ENCODE measurements at places on chromosomes 5 and 9.

- H3K27ac ChIP-seq, result no peak overlapping the region
- DNase-seq, result no peak
- peaks cover 20% of the 10 kb centered on the region for H3K4me1 ChIP-seq
- H3K27me3 ChIP-seq, result peaks cover 1% of the 10 kb centered on the region
Measured at GRCh38 chr9:37989701-37990100, 79.3 kb downstream of the SHB start.

DNA sequence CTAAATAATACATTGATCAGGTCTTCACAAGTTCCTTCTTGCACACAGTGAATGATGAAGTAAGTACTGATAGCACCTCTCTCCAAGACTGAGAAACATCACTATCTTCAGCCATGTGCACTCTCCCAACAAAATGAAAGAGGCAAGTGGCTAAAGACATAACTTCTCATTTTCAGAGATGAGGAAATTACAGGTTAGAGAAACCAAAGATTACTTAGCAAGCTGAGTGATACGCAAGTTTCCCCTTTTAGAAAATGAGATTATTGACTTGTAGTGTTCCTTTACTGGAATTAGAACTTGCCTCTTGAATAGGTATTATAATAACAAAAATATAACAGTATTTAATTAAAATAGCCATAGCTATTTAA, 21.6 kb downstream of the CEMIP2 start:
- no peaks in the 10 kb centered on the region for H3K27me3 ChIP-seq
- H3K4me3 ChIP-seq, result no peak overlapping the region
- H3K4me1 ChIP-seq, result peaks cover 19% of the 10 kb centered on the region
- H3K36me3 ChIP-seq, result peaks cover 74% of the 10 kb centered on the region

DNA sequence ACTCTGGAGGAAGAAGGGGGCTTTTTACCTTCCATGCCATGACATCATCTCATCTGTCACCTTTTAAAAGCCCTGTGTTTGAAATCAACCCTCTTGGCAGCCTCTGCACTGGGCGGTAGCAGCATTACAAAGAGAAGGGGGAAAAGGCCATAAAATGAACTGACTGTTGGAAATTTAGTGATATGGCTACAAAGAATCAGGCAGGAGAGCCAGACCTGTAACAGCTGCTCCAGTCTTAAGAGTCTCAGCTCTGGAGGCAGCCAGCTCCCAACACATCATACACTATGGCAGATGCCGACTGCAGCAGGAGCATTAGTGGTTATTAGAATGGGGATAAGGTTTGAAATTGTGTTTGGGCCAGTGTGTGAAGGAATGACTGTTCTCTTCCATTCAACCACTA, 257.5 kb downstream of the DMAC1 start:
- H3K27me3 ChIP-seq, result peaks cover 25% of the 10 kb centered on the region
- H3K4me1 ChIP-seq, result no peaks in the 10 kb centered on the region
- DNase-seq, result no peak
- no peak overlapping the region for H3K4me3 ChIP-seq
- no peak overlapping the region for H3K27ac ChIP-seq

DNA sequence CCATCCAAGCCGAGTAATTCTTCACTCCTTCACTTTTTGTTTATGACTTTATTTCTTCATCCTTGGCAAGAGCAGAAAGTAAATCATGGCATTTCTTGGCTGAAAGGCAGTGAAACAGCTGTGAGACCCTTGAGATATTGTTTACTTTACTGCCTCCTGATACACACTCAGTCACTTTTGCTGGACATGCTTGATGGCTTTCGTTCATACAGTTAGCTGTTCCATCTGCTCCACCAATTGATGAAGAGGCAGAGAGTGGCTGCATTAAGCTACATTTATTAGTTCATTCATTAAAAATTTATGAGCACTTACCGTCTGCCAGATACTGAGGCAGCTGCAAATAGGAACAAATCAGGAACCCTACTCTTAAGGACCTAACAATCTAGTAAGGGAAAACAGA, 184.4 kb upstream of the OR13F1 start:
- H3K27me3 ChIP-seq, result no peaks in the 10 kb centered on the region
- H3K4me3 ChIP-seq, result no peak overlapping the region
- H3K4me1 ChIP-seq, result no peaks in the 10 kb centered on the region
- no peak overlapping the region for H3K27ac ChIP-seq
- no peak for DNase-seq

DNA sequence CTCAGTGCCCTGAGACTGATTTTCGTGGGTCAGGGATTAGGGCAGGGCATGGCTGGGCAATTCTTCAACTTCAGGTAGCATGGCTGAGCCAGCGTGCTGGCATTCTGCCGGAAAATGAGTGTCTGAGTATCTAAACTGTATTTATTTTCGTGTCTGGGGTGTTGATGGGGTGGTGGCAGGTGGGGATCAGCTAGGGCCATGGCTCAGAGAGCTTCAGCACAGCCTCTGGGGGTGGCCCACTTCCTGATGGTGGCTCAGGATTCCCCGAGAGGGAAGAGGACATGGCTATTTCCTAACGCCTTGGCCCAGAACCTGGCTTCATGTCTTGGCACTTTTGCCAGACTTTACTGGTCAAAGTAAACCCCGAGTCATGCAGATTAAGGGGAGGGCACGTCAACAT, 260.5 kb downstream of the GADD45G start:
- no peak overlapping the region for H3K27ac ChIP-seq
- no peaks in the 10 kb centered on the region for H3K4me1 ChIP-seq
- H3K27me3 ChIP-seq, result peaks cover 18% of the 10 kb centered on the region
- H3K4me3 ChIP-seq, result no peak overlapping the region
- DNase-seq, result no peak

GRCh38 chr9:116181853-116182610, 28.4 kb downstream of the PAPPA start:
- no peaks in the 10 kb centered on the region for H3K4me1 ChIP-seq
- H3K36me3 ChIP-seq, result no peaks in the 10 kb centered on the region
- H3K4me3 ChIP-seq, result no peak overlapping the region
- H3K27me3 ChIP-seq, result no peaks in the 10 kb centered on the region
- no peak for DNase-seq

DNA sequence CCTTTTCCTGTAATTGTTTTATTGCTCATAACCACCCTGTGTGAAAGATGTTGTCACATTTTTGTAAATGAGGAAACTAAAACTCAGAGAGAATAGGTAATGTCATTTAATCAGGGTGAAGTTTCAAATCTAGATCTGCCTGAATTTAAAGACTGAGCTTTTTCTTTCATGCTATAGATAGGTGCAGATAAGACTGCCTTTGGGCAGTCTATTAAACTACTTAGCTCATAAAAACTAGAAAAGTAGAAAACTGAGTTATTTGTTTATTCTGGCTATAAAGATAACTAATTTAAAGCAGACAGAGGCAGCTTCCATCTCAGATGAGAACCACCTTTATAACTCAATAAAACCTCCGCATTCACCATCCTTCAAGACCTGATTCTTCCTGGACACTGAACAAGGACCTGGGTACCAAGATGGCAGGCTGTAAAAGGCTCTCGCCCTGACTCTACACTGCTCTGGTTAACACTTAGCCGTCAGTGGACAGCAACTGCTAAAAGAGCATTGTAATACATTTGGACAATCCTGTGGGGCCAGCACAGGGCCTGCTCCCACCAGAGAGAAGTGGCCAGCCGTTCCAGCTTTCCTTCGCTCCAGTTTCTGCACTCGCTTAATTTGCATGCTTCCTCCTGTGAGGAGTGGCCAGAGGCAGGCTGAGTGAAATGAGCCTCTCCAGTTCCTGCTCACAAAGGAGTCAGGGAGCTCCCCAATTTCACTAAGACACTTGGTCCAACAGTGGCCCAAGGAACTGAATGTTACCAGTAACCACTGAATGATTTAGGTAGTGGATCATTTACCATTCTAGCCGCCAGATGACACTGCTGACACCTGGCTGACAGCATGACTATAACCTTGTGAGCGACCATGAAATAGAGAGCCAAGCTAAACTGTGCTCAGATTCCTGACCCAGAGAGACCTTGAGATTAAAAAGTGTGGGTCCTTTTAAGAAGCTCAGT, 566.4 kb downstream of the EFNA5 start:
- H3K27ac ChIP-seq, result no peak overlapping the region
- H3K4me3 ChIP-seq, result no peak overlapping the region
- no peak for DNase-seq

GRCh38 chr5:139113892-139114291, 84.3 kb downstream of the SIL1 start:
- no peak overlapping the region for H3K27ac ChIP-seq
- H3K4me3 ChIP-seq, result no peak overlapping the region
- peaks cover 4% of the 10 kb centered on the region for H3K36me3 ChIP-seq
- H3K27me3 ChIP-seq, result no peaks in the 10 kb centered on the region

GRCh38 chr5:123756816-123757215, 244.8 kb downstream of the CSNK1G3 start:
- no peak overlapping the region for H3K4me3 ChIP-seq
- no peaks in the 10 kb centered on the region for H3K27me3 ChIP-seq
- DNase-seq, result no peak
- H3K4me1 ChIP-seq, result no peaks in the 10 kb centered on the region
- no peak overlapping the region for H3K27ac ChIP-seq
- H3K36me3 ChIP-seq, result no peaks in the 10 kb centered on the region

DNA sequence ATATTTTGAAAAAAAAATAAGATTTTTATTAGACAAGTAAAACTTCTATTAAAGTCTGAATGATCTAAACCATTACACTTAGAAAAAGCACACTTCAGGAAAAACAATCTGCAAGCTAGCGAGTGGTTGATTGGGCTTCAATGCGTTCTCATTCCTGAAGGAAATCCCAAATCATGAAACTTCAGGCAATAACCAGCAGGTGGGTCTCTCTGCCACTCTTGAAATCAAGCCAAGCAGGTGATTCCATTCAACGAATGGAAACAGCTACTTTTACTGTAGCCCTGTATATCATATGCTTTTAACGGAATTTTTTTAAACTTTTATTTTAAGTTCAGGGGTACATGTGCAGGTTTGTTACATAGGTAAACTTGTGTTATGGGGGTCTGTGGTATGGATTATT, 234.5 kb upstream of the TRPM3 start:
- no peak overlapping the region for H3K27ac ChIP-seq
- H3K4me1 ChIP-seq, result no peaks in the 10 kb centered on the region
- no peak overlapping the region for H3K4me3 ChIP-seq
- DNase-seq, result no peak
- H3K27me3 ChIP-seq, result no peaks in the 10 kb centered on the region

DNA sequence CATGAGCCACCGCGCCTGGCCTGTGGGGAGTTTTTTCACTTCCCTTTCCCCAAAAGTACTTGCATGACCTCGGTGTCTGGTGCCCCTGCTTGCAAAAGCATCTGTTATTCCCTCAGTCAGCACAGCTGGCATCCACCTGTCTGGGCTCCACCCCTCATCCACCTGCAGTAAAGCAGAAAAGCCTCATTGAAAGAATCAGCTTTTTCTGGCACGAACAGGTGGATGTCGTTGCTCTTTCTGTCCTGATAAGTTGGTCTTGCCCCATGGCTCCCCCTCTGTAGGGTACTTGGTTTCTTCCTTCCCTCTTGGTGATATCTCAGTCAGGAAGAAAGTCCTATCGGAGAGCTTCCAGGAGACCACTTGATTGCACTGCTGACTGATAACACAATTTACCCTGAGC, 37.4 kb downstream of the WWC1 start:
- H3K36me3 ChIP-seq, result no peaks in the 10 kb centered on the region
- H3K27me3 ChIP-seq, result peaks cover 10% of the 10 kb centered on the region
- H3K4me3 ChIP-seq, result no peak overlapping the region

GRCh38 chr5:108093186-108093585, 288.7 kb downstream of the FBXL17 start:
- no peaks in the 10 kb centered on the region for H3K27me3 ChIP-seq
- no peak overlapping the region for H3K27ac ChIP-seq
- DNase-seq, result no peak
- H3K4me1 ChIP-seq, result no peaks in the 10 kb centered on the region

GRCh38 chr5:96664669-96665068, 2.5 kb downstream of the CAST start:
- H3K36me3 ChIP-seq, result peaks cover 21% of the 10 kb centered on the region
- no peak overlapping the region for H3K4me3 ChIP-seq
- no peak for DNase-seq
- peaks cover 7% of the 10 kb centered on the region for H3K27me3 ChIP-seq
- peaks cover 46% of the 10 kb centered on the region for H3K4me1 ChIP-seq

DNA sequence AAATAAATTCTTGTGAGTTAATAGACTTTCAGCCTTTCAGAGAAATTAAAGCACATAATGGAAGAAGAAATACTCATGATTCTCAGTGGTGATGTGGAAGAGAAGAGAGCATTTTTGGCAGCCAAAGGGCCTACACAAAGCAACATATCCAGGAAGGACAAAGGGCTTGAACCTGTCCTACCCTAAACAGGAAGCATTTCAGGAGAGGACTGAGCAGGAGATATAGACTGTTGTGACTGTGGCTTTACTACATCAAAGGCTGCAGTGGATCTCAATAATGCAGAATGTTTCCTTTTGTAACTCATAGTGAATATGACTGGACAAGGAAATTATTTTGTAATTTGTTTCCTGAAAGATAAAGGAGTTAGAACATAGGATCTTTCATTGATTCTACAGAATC, 1.3 kb upstream of the PARP8 start:
- H3K36me3 ChIP-seq, result peaks cover 22% of the 10 kb centered on the region
- H3K4me3 ChIP-seq, result peak overlapping the region; percentile 97
- H3K4me1 ChIP-seq, result peaks cover 30% of the 10 kb centered on the region
- H3K27ac ChIP-seq, result peak overlapping the region; percentile 97

DNA sequence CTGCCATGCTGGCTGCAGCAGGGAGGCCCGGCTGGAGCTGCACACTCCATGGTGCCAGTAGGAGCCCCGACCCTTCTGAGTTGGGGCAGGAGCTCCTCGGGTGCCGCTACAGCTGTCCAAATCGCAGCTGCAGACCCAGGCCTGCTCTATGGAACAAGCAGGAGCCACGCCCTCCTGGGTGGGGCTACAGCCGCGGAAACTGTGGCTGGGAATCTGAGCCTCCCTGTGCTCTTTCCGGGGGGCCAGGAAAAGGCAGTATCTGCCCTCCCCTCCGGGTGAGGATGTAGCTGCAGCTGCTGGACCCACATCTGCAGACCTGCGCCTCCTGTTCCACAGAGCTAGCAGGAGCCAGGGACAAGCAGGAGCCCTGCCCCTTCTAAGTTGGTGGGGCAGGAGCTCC, 278.9 kb upstream of the ACTBL2 start:
- H3K4me3 ChIP-seq, result no peak overlapping the region
- DNase-seq, result no peak
- H3K36me3 ChIP-seq, result no peaks in the 10 kb centered on the region
- H3K4me1 ChIP-seq, result no peaks in the 10 kb centered on the region

Measured in activated CD4-positive, alpha-beta memory T cell treated with anti-CD3 and anti-CD28 coated beads, Interleukin-2, amount 10 ng/mL, durations not matched to agents 7 days and 5 days (primary cell).